ENCODE measurements at places on chromosomes 6 and 20. TPM values are rescaled to one million over a fixed set of nuclear protein-coding genes. Genes with fewer than 3 reads are reported as not detected.

The AVP gene
- total RNA-seq, result not detected

The SAMD5 gene
- 1.6 TPM for total RNA-seq

The SMOC2 gene
- 424 TPM for total RNA-seq

The MKKS gene
- 11.4 TPM for total RNA-seq

The DSP gene
- total RNA-seq, result 5.4 TPM

The LIME1 gene
- total RNA-seq, result 15.6 TPM

The RRBP1 gene
- 163 TPM for total RNA-seq

The CLIC5 gene
- 2.6 TPM for total RNA-seq

The KHDC1L gene
- not detected for total RNA-seq

The AIF1 gene
- total RNA-seq, result 39.6 TPM

The HSD17B8 gene
- total RNA-seq, result 15.0 TPM

The MEI4 gene
- total RNA-seq, result not detected

DNA sequence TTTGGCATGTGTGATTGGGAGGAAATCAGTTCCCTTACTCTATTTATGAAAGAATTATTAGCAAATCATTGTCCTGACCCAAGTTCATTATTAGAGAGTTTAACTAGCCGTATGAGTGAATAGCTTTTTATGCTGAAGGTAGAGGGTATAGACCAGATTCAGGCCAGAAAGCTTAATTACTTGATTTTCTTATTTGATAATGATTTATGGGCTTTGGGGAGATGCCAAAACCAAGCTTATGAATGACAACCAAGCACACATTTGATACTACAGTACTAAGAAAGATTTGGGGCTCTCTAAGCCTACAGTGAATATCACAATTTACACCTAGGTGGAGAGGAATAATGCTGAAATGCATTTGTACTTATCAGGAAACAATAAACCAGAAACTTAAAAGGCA lies 193.2 kb downstream of the ARHGAP18 start:
- H3K36me3 ChIP-seq, result peaks cover 7% of the 10 kb centered on the region
- no peak for DNase-seq
- no peak overlapping the region for H3K4me3 ChIP-seq
- H3K4me1 ChIP-seq, result no peaks in the 10 kb centered on the region
- no peak overlapping the region for H3K27ac ChIP-seq

DNA sequence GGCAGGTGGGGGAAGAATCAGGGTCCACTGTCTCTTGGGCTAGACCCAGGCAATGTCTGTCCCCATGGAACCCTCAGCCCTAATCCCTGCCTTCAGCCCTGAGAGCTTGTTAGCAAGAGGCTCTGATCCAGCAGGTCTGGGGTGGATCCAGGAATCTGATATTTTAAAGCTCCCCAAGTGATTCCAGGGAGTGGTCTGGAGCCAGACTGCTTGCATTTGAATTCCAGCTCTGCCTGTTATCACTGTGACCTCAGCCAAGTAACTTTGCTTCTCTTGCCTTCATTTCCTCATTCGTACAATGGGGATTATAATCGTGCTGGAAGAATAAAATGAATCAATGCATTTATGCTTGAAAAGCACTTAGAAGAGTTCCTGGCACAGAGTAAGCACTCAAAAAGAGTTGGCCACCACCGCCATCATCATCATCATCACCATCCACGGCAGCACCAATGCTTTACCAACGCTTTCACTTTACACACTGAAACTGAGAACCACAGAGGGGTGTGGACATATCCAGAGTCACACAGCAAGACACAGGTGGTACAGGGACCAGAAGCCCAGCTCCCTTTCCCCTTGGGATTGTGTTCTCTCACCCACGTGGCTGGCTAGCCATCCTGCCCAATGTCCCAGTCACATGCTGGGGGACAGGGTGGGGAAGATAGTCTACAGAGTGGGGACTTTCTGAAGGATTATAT lies 75.7 kb upstream of the RALY start:
- no peak overlapping the region for H3K27ac ChIP-seq
- H3K36me3 ChIP-seq, result no peaks in the 10 kb centered on the region
- DNase-seq, result no peak
- no peak overlapping the region for H3K4me3 ChIP-seq
- H3K27me3 ChIP-seq, result no peaks in the 10 kb centered on the region

- H3K27ac ChIP-seq, result no peak overlapping the region
- H3K4me1 ChIP-seq, result peaks cover 15% of the 10 kb centered on the region
- H3K36me3 ChIP-seq, result no peaks in the 10 kb centered on the region
- no peak for DNase-seq
Observed at GRCh38 chr6:39561536-39562266, 163.5 kb downstream of the KIF6 start.

DNA sequence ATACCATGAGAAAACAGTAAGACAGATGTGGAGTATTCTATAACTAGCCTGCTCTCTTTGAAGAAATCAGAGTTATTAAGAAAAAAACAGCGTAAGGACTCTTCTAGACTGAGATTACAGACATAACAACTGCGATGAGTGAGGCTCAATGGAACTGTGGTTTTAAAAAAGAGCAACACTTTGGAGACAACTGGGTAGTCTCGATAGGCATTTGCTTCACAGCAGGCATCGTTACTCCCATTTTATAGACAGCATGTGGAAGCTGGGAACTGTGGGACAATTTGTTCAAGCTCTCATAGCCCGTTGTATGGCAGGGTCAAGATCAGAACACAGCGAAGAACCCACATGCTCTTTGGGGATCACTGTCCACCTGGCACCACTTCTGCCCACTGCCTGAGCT lies 4.6 kb downstream of the FKBP1A start:
- H3K36me3 ChIP-seq, result no peaks in the 10 kb centered on the region
- H3K4me1 ChIP-seq, result peaks cover 41% of the 10 kb centered on the region
- no peak for DNase-seq
- H3K27ac ChIP-seq, result no peak overlapping the region

DNA sequence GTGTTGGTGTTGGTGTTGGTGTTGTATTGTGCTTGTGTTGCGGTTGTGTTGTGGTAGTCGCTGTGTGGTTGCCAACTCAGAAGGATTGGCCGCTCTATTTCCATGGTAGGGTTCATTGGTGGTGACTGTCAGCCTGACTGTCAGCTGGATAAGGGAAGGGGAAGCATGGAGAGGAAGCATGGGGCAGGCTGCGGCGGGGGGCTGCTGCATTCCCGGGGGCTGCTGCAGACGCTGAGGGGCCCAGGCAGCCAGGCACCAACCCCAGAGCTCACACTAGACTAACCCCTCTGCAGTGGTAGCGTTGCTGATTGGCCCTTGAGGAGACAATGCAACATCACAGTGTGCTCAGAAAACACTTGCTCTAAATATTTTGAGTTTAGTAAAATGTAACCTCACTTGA lies 199.2 kb downstream of the SMOC2 start:
- H3K4me3 ChIP-seq, result no peak overlapping the region
- H3K27me3 ChIP-seq, result no peaks in the 10 kb centered on the region
- no peak overlapping the region for H3K27ac ChIP-seq
- H3K4me1 ChIP-seq, result peaks cover 52% of the 10 kb centered on the region
- peaks cover 5% of the 10 kb centered on the region for H3K36me3 ChIP-seq
- no peak for DNase-seq

- H3K4me3 ChIP-seq, result no peak overlapping the region
- no peaks in the 10 kb centered on the region for H3K36me3 ChIP-seq
- DNase-seq, result no peak
- peaks cover 34% of the 10 kb centered on the region for H3K4me1 ChIP-seq
- H3K27me3 ChIP-seq, result no peaks in the 10 kb centered on the region
- peak overlapping the region; percentile 90 for H3K27ac ChIP-seq
Observed at GRCh38 chr20:50838707-50839385, 44.0 kb downstream of the BCAS4 start.

DNA sequence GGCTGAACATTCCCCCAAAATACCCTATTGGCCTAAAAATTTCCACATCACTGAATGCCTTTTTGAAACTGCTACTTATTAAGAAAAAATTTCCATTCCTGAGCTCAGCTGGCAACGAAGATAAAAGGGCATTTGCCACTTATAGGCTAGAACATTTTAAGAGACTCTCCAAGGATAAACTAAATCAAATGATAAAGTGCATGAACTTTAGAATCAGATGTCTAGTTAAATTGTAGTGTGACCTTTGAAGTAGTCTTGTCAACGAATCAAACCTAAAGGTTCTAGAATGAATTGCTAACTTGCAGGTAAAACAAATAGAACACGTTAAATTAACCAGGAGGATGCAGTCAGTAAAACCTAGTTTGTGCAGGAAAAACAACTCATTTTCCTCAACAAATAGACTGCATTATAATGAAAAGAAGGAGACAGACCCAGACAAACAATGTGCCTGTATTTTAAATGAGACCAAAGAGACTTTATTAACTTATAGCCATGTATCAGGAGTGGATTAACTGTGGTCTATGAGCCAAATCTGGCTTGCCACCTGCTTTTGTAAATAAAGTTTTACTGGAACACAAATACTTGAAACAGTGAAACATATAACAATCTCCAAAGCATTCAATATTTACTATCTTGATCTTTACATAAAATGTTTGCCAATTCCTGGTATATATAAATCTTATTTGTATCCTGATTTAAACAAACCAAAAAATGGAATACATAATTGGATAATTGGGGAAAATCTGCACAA lies 184.4 kb downstream of the MEI4 start:
- no peaks in the 10 kb centered on the region for H3K36me3 ChIP-seq
- no peak for DNase-seq
- no peak overlapping the region for H3K4me3 ChIP-seq
- no peaks in the 10 kb centered on the region for H3K4me1 ChIP-seq
- no peaks in the 10 kb centered on the region for H3K27me3 ChIP-seq

GRCh38 chr6:15544321-15544900 lies 118.4 kb downstream of the DTNBP1 start:
- H3K4me3 ChIP-seq, result no peak overlapping the region
- no peak for DNase-seq
- H3K27me3 ChIP-seq, result no peaks in the 10 kb centered on the region
- H3K36me3 ChIP-seq, result no peaks in the 10 kb centered on the region

GRCh38 chr6:84926189-84927155 lies 162.1 kb upstream of the TBX18 start:
- no peaks in the 10 kb centered on the region for H3K27me3 ChIP-seq
- H3K27ac ChIP-seq, result no peak overlapping the region
- no peak overlapping the region for H3K4me3 ChIP-seq
- H3K4me1 ChIP-seq, result no peaks in the 10 kb centered on the region

DNA sequence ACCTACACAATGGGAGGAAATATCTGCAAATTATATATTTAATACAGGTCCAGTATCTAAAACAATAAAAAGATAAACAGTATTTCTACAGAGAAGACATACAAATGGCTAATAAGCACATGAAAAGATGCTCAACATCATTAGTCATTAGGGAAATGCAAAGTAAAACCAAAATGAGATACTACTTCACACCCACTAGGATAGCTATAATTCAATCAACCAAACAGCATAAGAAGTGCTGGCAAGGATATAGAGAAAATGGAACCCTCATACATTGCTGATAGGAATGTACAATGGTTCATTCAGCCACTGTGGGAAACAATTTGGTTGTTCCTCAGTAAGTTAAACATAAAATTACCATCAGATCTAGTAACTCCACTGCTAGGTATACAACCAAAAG lies 48.7 kb downstream of the NUDT3 start:
- peaks cover 50% of the 10 kb centered on the region for H3K4me1 ChIP-seq
- no peaks in the 10 kb centered on the region for H3K27me3 ChIP-seq
- H3K4me3 ChIP-seq, result no peak overlapping the region

- H3K27me3 ChIP-seq, result no peaks in the 10 kb centered on the region
- H3K4me1 ChIP-seq, result no peaks in the 10 kb centered on the region
- H3K4me3 ChIP-seq, result no peak overlapping the region
Observed at GRCh38 chr20:9867196-9867980, 28.5 kb upstream of the PAK5 start.

DNA sequence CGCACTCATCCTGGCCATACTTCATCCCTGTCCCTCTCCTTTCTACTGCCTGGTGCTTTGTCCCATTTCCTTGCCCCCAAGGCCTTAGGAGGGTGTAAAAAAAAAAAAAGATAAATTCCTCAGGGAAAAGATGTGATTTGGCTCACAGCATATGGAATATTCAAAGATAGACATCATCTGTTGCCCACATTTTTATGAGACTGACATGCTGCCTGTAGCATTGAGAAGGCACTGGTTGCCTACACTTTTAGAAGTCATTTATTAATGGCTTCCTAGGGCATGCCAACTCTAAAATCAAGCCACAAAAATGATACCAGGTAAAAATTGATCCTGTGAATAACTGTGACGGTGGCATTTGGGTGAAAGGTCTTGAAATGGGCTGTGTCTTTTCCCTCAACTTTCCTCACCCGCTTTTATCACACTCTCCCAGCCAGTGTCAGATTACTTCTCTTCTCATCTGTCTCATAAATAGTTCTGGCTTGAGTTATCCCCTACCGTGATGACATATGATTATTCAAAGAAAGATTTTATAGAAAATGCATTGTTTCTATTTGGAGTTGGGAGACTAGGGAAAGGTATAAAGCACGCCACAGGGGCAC lies 139.4 kb downstream of the CARMIL1 start:
- DNase-seq, result no peak
- no peaks in the 10 kb centered on the region for H3K27me3 ChIP-seq
- no peaks in the 10 kb centered on the region for H3K36me3 ChIP-seq
- peaks cover 50% of the 10 kb centered on the region for H3K4me1 ChIP-seq
- H3K27ac ChIP-seq, result peak overlapping the region; percentile 2
- no peak overlapping the region for H3K4me3 ChIP-seq

- H3K36me3 ChIP-seq, result no peaks in the 10 kb centered on the region
- no peaks in the 10 kb centered on the region for H3K27me3 ChIP-seq
- H3K4me1 ChIP-seq, result peaks cover 8% of the 10 kb centered on the region
- H3K27ac ChIP-seq, result no peak overlapping the region
Observed at GRCh38 chr20:4602297-4602631, 119.4 kb upstream of the PRND start.

- peaks cover 16% of the 10 kb centered on the region for H3K4me1 ChIP-seq
- no peak for DNase-seq
Observed at GRCh38 chr6:54254886-54255285, 53.4 kb upstream of the TINAG start.

GRCh38 chr6:91213229-91213901 lies 626.5 kb upstream of the MAP3K7 start:
- no peak overlapping the region for H3K27ac ChIP-seq
- no peaks in the 10 kb centered on the region for H3K27me3 ChIP-seq
- no peaks in the 10 kb centered on the region for H3K4me1 ChIP-seq
- H3K4me3 ChIP-seq, result no peak overlapping the region
- DNase-seq, result no peak

- no peaks in the 10 kb centered on the region for H3K36me3 ChIP-seq
- no peak overlapping the region for H3K4me3 ChIP-seq
Observed at GRCh38 chr6:45691426-45691825, 313.7 kb upstream of the SUPT3H start.

DNA sequence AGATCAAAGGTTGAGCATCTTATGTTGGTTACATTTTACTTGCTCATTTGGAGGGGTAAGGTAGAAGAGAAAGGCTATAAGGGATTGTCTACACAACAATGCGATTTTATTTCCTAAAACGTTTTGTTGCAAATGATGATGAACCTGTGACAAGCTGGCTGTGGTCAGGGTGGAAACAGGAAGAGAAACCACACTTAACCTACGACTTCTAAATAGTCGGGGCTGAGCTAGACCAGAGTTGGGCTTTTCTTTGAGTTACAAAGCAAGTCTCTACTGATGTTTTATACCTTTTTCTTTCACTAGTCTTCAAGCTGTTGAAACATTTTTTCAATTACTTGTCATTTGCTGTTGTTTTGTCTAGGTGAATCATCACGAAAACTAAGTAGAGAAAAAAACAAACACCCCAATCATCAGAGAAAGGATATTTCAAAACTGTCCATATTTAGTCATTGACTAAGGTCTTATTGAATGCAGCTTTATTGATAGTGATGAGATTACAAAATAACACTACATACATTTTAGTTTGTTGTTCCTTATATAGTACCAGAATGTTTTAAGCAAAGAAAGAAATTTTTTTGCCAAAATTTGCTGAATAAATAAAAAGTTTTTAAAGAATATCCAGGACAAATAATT lies 18.0 kb downstream of the KLHL31 start:
- DNase-seq, result no peak
- H3K36me3 ChIP-seq, result no peaks in the 10 kb centered on the region

- no peaks in the 10 kb centered on the region for H3K27me3 ChIP-seq
- H3K27ac ChIP-seq, result peak overlapping the region; percentile 3
- H3K4me1 ChIP-seq, result peaks cover 43% of the 10 kb centered on the region
- no peak for DNase-seq
- H3K36me3 ChIP-seq, result no peaks in the 10 kb centered on the region
Observed at GRCh38 chr6:57216235-57217101, 5.6 kb downstream of the RAB23 start.

Data from thoracic aorta (tissue), 2 donors.